ENCODE measurements at places on chromosomes 7 and 10.
A peak's percentile ranks its signal among the peaks of the same experiment; 100 is the strongest.

DNA sequence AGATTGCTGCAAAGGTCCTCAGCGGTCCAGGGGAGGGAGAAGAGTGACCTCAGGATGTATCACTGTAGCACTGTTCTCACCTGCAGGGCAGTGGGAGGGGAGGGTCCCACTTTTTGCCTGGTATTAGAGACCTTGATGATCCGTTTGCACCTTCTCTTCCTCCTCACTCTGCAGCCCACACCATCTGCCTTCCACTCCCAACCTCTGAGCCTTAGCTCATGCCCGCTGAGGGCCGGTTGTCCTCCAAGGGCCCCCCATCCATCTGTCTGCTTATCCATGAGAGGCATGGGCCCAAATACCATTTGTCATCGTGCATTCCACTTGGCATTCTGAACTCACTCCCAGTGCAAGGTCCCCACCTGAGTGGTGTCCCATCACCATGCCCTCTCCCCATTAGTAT lies 64.6 kb upstream of the PCBD1 start:
- no peak for DNase-seq

GRCh38 chr7:124310934-124311390 lies 278.1 kb upstream of the TMEM229A start:
- DNase-seq = no peak

- DNase-seq = no peak
These were observed 98.4 kb upstream of the HABP2 start for GRCh38 chr10:113454341-113455061.

DNA sequence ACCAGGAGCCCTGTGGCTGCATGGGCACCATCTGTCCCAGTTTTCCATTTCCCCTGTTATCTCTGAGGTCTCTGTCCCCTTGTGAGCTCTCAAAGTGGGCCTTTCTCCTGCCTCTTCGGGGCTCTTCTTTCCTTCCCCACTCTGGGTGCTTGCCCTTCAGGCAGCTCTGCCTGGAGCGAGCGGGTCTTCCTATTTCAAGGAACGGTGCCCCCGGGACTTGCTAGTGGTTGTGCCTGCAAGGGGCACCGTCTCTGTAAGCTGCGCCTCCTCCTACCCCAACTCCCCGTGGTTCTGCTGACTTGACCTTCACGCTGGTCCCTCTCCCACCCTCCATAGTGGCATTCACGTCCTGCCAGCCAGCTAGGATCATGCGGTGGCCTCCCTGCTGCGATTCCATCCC lies 110.1 kb downstream of the DOCK1 start:
- no peak for DNase-seq

- DNase-seq = no peak
These were observed 92.7 kb upstream of the AKR1E2 start for GRCh38 chr10:4733150-4733842.

- no peak for DNase-seq
These were observed 13.9 kb downstream of the GRB10 start for GRCh38 chr7:50768485-50769474.

- no peak for DNase-seq
These were observed 56.3 kb downstream of the PLPP4 start for GRCh38 chr10:120513307-120513796.

GRCh38 chr7:18555968-18556367 lies 60.4 kb downstream of the HDAC9 start:
- no peak for DNase-seq

DNA sequence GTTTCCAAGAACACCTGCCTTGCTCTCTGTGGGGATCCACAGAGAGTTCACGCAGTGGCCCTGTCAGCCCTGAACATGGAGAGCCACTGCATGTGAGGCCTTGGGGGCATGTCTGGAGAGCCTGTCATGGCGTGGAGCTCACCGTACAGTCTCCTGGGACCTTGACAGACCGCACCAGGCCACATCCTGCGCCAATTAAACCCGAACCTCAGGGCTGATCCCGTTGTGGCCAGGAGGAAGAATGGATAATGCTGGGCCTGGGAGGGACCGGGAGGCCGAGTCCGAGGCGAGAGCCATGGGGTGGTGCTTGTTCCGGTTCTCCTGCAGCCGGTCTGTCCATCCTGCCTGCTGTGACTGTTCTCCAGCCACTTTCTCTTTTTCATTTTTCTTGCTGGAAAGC lies 68.7 kb downstream of the DNAJB6 start:
- DNase-seq = no peak

DNA sequence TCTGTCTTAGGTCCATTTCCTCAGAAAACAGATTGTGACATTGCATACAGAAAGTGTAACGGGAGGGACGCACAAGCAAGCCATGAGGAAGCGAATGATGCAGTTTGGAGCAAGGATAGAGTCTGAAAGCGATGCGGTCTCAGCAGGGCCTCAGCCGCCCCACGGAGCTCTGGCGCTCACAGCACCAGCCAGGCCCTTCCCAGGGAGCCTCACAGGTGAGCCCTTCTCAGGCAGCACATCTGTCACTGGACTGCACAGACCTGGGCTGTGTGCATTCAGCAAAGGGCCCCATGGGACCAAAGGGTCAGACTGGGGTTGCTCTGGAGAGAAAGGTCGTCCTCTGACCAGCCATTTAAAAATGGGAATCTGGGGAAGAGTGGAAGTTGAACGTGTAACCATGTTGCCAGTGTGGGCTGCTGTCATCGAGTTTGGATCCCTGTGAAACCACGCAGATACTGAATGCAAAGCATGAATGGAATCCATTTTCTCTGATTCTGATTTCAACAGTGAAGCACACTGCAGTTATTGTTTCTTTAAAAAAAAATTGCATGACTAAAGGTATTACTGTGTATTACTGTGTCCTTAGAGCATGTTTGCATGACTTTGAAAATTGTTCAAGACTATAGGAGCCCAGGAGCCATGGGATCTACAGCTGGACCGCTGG lies 350.0 kb upstream of the AKR1E2 start:
- no peak for DNase-seq

DNA sequence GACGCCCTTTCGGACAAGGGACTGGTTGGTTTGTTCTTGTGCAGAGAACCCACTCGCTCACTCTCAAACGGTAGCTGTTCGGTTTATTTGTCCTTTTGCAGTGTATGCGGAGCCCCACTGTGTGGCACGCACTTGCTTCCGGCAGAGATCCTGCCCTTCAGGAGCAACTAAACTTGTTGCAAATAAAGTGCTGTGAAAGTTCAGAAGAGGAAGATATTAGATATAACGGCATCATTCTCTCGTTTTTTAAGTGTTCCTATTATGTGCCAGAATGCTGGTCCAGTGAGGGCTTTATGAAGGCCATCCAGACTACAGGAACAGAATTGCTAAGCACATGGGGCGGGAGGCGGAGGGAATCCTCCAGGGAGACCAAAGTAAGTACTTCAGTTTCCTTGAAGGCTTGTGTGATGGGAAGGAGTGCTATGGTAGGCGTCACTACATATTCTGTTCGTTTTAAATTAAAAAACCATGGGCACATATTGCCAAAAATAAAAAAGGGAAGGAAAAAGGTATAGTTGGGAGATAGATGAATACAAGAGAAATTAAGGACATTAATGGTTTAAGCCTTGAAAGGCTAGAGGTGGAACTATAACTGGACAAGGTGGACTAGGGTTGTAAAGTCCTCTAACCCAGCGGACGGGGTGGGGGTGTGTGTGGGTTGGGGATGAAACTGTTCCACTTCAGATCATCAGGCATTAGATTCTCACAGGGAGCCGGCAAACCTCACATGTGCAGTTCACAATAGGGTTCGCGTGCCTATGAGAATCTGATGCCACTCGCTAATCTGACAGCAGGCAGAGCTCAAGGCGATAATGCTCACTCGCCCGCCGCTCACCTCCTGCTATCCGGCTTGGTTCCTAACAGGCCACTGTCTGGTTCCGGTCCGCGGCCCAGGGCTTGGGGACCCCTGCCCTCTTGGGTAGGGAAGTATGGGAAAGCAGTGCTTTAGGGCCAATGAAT lies 704 bp upstream of the ERLIN1 start:
- DNase-seq = no peak

DNA sequence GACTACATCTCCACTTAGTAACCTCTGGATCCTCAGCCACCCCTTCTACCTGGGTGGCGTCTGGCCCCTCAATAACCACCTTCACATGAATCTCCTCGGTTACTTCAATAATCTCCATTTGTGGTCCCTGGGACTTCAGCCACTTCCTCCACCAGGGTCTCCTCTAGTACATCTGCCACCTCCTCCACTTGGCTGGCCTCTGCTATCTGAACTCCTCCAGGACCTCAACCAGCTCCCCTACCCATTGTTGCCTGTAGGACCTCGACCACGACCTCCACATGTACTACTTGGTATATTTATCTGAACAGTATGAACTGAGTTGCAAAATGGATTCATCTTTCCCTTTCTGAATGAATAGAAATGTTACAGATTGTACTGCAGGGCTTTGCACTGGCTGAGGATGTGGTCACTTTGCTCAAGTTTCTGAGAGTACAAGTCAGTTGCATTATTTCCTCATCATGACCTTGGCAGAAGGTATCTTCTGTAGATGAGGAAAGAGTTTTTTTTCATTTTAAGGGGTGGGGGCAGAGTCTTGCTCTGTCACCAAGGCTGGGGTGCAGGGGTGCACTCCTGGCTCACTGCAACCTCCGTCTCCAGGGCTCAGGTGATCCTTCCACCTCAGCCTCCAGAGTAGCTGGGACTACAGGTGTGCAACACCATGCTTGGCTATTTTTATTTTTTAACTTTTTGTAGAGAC lies 36.0 kb downstream of the MAT1A start:
- DNase-seq = no peak

GRCh38 chr7:5417106-5418071 lies 6.2 kb downstream of the TNRC18 start:
- DNase-seq = no peak

DNA sequence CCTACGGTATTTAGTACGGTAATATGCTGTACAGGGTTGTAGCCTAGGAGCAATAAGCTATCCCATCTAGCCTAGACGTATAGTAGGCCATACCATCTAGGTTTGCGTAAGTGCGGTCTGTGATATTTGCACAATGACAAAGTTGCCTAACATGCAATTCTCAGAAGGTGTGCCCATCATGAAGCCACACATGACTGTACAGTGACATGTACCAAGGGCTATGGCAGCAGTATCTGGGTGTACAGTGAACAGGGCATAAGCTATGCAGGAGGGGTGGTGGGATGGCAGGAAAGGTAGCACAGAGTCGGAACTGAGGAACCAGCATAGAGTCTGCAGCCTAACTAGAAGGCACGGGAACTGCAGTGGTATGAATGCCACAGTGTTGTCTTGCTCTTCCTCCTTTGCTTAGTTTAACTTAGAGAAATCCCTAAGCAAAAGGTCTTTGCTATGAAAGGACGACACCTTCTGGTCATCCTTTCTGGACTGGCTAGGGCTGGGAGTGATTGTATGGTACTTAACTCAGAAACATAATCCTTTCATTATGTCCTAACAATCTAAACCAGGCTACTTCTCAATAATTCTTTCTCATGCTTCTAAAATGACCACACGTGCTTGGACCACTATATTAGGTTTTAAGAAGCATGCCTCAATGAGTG lies 93.5 kb downstream of the DYNC1I1 start:
- no peak for DNase-seq

GRCh38 chr7:155830961-155831806 lies 18.9 kb upstream of the SHH start:
- DNase-seq = no peak

DNA sequence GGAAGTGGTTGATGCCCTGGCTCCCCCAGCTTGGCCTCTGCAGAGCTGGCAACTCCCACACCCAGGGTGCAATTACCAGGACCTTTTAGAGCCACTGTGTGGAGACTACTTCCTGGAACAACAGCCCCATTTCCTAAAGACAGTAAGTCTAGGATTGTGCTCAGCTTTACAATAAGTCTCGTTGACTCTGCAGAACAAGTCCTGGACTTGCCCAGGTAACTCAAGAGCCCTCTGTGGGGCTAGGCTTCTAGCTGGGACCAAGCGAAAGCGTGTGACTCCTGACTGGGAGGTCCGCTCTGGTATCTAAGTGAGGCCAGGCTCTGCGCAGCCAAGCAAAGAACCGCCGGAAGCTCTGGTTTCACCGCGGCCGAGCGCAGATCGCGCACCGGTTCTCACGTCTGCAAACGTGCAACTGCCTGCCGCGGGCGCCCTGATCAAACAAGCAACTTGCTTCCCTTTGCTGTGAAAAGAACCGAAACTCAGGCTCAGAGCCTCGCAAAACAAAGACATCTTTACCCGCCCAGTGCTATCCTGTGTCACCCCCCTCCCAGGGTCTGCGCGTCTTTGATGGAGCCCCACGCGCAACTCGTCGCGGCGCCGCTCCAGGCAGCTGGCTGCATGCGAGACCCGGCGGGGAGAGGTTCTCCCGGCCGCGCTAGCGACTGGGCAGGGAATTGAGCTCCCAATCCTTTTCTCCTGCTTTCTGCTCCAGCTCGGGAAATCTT lies 4.4 kb upstream of the PDLIM1 start:
- DNase-seq = no peak

GRCh38 chr7:99786726-99787335 lies 2.8 kb upstream of the CYP3A4 start:
- no peak for DNase-seq

DNA sequence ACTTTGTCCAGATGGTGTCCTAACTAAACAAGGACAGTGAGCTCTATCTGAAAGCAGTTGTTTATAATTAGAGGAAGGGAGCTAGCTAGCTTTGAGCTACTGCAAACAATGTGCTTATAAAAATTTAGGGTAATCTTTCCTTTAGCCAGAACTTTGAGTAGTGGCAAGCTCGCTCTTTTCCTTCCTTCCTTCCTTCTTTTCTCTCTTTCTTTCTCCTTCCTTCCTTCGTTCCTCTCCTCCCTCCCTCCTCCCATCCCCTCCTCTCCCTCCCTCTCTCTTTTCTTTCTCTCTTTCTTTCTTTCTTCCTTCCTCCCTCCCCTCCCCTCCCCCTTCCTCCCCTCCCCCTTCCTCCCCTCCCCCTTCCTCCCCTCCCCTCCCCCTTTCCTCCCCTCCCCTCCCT lies 520.1 kb downstream of the INHBA start:
- DNase-seq = no peak

GRCh38 chr7:147611431-147611830 lies 979.1 kb upstream of the C7orf33 start:
- DNase-seq = no peak

GRCh38 chr10:73647211-73647874 lies 6.1 kb upstream of the MYOZ1 start:
- DNase-seq = peak; percentile 40

- DNase-seq = no peak
These were observed 420 bp upstream of the MINPP1 start for GRCh38 chr10:87504307-87504639.

DNA sequence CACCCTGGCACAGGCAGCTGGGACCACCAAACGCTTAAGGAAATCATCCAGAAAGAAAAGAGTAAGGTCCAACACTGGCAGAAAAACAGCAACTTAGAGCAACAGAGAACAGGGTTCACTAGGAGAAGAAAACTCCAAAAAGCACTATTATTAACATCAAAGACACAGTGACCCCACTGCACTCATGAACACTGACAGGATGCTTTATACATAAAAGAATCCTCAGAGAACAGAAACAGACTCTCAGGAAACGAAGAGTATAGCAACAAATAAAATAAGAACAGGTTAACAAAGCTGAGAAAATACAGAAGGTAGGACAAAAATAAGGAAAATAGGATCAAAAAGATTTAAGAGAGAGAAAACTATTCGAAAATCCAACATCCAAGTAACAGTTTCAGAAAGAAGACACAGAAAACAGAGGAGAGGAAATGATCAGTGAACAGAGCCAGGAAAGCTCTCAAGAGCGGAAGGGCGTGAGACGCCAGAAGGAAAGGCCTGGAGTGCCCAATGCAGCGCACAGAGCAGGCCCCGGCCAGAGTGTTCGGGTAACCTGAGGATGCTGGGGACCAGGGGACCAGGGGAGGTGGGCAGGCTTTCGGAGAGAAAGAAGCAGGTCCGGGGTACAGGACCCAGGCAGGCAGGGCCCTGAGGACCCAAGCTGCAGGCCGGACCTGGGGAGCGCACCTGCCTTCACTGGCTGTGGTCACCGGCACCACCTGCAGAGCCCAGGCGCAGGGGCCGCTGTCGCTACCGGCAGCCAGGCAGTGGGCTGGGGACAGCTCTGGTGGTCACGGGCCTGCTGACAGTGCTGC lies 258.2 kb downstream of the MAD1L1 start:
- no peak for DNase-seq
